Calu3 (cell line): ENCODE measurements at places on chromosomes 7 and 10. TPM values are rescaled to one million over a fixed set of nuclear protein-coding genes. Genes with fewer than 3 reads are reported as not detected.

IGF2BP3 gene
- total RNA-seq: 111 and 114 TPM in 2 replicates

SEMA3D gene
- total RNA-seq: 0.91 and 2.0 TPM in 2 replicates

DNA sequence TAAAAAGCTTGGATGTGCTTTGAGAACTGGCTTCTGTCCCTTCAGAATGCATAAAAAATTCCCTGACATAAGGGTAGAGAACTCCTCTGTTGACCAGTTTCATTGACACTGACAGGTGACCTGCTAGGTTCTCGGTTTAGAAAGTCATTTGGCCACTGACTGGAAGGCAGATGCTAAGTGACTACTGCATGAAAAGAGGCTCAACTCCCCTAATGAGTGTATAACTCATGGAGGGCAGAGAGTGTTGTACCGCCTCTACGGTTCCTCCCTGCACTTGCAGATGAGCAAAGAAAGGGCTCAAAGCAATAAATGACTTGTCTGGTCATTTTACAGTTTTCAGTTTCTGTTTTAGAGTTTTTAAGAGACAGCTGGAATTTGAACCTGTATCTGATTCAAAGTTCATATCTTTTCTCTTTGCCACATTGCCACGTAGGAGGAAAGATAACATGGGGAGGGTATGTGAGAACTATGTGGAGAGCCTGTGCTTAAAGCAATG is 2.9 kb upstream of the FGL2 start:
- H3K36me3 ChIP-seq: no peaks in the 10 kb centered on the region
- no peak overlapping the region for H3K27ac ChIP-seq
- H3K4me3 ChIP-seq: no peak overlapping the region
- no peaks in the 10 kb centered on the region for H3K27me3 ChIP-seq
- no peak for DNase-seq

DNA sequence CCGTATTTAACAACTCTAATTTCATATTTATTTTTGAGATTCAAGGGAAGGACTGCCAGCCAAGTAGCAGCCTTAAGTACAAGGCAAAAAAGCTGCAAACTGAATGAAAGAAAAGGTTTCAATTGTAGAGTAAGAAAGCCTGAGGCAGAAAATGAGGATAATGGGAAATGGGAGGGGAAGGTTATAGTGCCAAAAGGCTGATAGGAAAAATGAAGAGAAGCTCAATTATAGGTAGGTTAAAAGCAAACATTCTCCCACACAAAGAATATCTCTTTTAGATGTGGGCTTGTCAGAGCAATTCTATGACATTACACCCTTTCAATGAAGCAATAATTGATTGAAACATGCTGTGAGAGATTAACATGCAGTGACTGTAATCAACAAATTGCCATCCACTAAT is 175.3 kb downstream of the RAPGEF5 start:
- peaks cover 7% of the 10 kb centered on the region for H3K36me3 ChIP-seq
- no peak overlapping the region for H3K4me3 ChIP-seq
- no peak overlapping the region for H3K27ac ChIP-seq
- no peak for DNase-seq
- H3K27me3 ChIP-seq: no peaks in the 10 kb centered on the region
- H3K4me1 ChIP-seq: no peaks in the 10 kb centered on the region

- no peaks in the 10 kb centered on the region for H3K27me3 ChIP-seq
- H3K4me3 ChIP-seq: no peak overlapping the region
Measured at GRCh38 chr7:79465551-79465950, 12.1 kb upstream of the MAGI2 start.

DNA sequence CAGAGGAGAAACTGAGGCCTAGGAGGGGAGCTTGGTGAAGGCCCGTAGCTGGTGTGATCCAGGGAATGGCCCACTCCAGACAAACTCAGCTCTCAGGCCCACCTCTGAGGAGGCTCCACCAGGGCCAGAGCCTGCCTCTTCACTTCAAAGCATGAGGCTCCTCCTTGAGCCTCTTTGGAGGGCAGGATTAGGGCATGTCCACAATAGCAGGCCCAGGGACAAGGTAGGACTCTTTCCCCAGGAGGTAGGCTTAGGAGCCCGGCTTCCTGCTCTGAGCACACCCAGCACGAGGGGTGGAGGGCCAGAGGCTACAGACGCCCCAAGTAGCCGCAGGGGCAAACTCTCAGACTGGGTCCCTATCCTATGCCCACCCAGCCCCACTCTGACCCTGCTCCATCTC is 164.6 kb upstream of the ZMIZ1 start:
- H3K36me3 ChIP-seq: no peaks in the 10 kb centered on the region
- no peak overlapping the region for H3K4me3 ChIP-seq
- no peak overlapping the region for H3K27ac ChIP-seq
- no peaks in the 10 kb centered on the region for H3K4me1 ChIP-seq
- DNase-seq: no peak

DNA sequence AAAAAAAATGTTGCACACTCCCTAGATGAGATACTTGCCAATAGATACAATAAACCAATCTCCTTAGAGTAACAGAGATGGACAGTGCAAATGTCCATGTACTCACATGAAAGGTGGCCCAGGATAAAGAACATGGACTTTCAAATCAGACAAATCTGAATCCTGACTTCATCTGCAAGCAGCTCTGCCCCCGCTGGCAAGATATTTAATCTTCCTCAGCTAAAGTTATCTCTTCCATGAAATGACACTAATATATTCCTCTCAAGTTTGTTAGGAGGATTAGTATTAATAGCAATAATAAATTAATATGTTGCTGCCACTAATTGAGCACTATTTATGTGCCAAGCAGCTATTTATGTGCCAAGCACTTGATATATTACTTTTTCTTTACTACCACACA is 148.6 kb upstream of the YAE1 start:
- no peaks in the 10 kb centered on the region for H3K27me3 ChIP-seq
- H3K4me1 ChIP-seq: no peaks in the 10 kb centered on the region
- DNase-seq: no peak

- no peak for DNase-seq
- H3K36me3 ChIP-seq: no peaks in the 10 kb centered on the region
- no peak overlapping the region for H3K27ac ChIP-seq
- H3K4me3 ChIP-seq: no peak overlapping the region
- H3K4me1 ChIP-seq: no peaks in the 10 kb centered on the region
Measured at GRCh38 chr7:22477876-22478450, 22.0 kb downstream of the STEAP1B start.

DNA sequence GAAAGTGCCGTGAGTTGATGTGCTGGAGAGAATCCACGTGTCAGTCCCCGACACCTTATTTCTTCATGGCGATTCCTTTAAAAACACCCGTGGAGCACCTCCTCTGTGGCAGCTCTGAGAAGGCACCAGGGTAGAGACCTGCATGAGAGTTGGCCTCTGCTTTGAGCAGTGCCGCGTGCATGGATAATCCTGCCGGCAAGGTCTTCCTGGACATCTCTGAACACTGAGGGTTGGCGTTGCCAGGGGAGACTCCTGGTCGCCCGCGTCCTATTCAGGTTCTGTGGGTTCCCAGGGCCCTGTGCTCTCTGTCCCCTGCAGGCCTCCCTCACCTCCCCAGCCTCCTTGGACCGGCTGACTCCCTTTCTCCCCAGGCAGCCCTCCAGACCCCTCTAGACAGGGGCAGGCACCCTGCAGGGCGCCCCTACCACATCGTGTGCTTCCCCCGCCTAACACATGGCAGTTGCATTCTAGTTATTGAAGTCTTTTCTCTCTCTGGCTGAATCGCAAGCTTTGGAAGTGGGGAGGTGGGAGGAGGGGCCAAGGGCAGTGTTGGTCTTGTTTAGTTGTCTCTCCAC is 95.6 kb downstream of the MKI67 start:
- peaks cover 4% of the 10 kb centered on the region for H3K36me3 ChIP-seq
- H3K4me3 ChIP-seq: no peak overlapping the region
- no peaks in the 10 kb centered on the region for H3K4me1 ChIP-seq
- H3K27me3 ChIP-seq: no peaks in the 10 kb centered on the region

- H3K27me3 ChIP-seq: no peaks in the 10 kb centered on the region
- no peak overlapping the region for H3K27ac ChIP-seq
- no peak overlapping the region for H3K4me3 ChIP-seq
- no peaks in the 10 kb centered on the region for H3K36me3 ChIP-seq
Measured at GRCh38 chr7:136489808-136490207, 378.6 kb upstream of the CHRM2 start.

GRCh38 chr10:17510242-17510908 is 56.0 kb upstream of the ST8SIA6 start:
- H3K36me3 ChIP-seq: no peaks in the 10 kb centered on the region
- H3K4me3 ChIP-seq: no peak overlapping the region
- H3K4me1 ChIP-seq: peaks cover 13% of the 10 kb centered on the region
- no peak overlapping the region for H3K27ac ChIP-seq
- H3K27me3 ChIP-seq: no peaks in the 10 kb centered on the region

DNA sequence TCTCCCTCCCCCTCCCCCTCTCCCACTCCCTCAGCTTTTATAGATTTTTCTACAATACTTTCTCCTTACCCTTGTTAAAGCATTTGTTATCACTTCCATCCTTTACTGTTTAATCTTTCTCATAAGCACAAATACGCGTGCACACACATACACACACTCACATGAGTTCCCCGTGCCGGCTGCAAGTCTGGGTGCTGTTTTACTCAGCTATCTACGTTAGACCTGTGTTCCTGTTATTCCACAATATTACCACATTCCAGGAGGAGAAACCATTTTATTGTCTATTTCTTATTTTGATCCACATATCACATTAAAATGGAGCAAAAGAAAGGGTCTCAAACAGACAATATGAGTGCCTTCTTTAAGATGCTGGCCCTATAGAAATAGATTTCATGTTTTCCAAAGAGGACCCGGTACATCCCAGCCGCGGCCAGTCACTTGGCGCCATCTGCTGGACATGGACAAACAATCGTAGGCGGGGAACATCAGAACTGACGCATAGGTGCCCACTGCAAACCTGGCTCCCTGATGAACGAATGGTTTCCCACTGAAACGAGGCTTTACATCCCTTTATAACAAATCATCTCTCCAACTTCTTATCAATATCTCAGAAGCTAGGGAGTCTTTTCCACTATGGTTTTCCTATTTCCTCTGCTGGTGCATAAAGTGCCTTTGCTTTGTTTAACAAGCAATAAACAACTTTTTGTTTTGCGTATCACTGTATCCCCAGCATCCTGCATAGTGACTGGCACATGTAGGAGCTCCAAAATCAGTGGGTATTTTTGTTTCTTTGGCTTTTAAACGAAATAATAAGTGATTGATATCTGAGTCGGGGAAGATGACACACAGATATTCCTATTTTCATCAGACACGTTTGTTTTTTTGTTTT is 25.2 kb upstream of the OPTN start:
- no peak overlapping the region for H3K4me3 ChIP-seq
- H3K27me3 ChIP-seq: peaks cover 68% of the 10 kb centered on the region
- H3K4me1 ChIP-seq: no peaks in the 10 kb centered on the region

DNA sequence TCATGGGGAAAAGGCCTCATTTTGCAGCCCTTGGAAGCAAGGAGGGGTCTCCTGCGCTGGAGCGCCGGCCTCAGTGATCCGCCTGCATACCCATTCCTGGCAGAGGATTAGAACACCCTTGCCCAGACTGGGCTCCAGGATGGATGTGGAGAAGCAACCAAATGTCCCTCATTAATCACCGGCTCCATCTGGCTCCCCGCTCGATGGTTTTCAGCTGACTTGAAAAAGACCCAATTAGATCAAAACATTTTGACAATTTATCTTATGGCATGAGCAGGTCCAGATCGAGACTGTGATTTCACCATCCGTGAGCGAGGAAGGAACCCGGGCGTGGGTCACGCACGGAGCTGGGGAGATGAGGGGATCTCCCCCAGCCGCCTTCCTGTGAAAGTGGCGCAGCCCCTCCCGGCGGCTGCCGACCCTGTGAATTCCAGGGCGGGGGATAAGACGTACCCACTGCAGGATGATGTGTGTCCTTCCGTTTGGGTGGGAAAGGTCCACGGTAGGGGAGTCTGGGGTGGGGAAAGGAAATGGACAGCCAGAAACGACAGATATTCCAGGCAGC is 141.6 kb downstream of the EMX2 start:
- H3K4me3 ChIP-seq: no peak overlapping the region
- H3K27ac ChIP-seq: no peak overlapping the region
- no peak for DNase-seq
- peaks cover 38% of the 10 kb centered on the region for H3K27me3 ChIP-seq
- peaks cover 9% of the 10 kb centered on the region for H3K4me1 ChIP-seq

DNA sequence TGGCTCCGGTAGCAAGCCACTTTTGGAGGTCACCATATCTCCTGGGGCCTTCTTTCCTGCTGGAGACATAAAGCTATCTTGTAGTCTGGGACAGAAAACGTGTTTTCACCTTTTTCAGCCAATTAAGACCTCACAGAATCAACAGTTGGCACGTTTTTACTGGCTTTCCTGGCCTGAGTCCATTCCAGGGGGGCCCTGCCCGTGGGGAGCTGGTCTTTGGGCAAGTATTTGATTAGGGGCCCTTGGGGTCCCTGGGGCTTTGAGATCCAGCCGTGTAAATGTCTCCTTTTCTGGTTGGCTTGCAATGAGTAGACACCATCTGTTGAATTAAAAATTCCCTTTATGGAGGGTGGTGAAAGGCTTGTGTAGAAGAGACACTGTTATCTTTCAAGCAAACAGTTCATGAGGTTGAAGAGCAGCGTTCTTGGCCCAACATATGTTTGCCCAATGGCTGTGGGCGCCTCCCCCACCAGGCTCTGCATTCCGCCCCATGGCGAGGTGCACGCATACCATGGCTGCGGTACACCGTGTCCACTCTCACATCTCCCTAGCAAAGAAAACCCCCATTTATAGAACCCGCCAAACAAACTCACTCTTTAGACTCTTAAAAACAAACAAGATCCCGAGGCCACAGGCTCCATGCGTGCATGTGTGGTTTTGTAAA is 593.2 kb downstream of the LRMDA start:
- DNase-seq: no peak
- no peaks in the 10 kb centered on the region for H3K27me3 ChIP-seq
- no peaks in the 10 kb centered on the region for H3K4me1 ChIP-seq
- H3K36me3 ChIP-seq: no peaks in the 10 kb centered on the region

DNA sequence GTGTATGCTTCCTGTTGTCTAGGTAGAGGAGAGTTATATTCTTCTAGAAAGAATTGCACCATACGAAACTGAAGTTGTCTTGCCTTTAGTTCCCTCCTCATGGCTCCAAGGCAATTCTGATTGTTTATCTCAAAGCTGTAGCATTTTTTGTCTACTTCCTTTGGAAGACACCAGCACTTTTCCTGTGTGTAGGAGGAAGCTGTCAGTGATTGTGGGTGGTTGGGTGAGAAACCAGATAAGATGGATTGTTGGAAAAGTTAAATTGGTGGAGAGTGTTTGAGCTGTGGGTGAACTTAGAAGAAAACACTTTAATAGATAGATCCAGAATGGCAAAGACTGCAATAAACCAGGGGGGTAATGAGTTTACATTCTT is 12.1 kb upstream of the CSTF2T start:
- peaks cover 13% of the 10 kb centered on the region for H3K27me3 ChIP-seq
- no peaks in the 10 kb centered on the region for H3K4me1 ChIP-seq
- H3K27ac ChIP-seq: no peak overlapping the region
- no peak for DNase-seq
